ENCODE measurements at places on chromosomes 6 and 20.

DNA sequence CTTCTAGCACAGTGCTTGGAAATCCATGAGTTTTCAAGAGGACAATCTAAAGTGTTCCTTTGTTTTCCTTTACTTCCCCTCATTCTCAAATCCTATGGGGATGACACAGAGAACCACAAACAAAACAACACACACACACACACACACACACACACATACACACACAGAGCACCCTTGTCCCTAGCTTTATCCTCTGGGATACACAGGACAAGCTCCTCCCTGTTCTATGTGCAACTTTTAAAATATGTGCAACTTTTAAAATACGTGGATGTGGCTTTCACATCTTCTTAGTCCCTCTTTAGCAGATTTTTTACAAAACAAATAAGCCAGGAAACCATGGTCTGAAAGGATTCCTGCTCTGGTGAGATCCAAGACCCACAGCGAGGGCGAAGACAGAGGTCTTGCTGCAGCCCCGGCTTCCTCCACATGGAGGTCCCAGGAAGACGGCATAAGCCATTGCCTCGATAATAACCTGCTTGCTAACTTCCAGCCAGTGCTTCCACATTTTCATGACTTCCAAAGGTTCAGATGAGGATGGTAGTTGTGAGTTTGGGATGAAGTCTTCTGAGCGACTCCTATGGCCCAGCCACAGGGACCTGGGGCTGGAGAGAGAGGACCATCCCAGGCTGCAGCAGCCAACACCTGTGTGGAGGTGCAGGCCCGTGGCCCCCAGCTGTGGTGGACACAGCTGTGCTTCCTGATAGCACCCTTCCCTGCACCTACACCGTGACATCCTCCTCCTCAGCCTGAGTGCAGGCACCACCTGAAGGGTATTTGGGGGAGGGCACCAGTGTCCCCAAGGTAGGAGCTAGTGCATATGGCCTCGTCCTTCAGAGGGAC, 62.8 kb upstream of the CD93 start:
- DNase-seq: no peak

- DNase-seq: no peak
Measured at GRCh38 chr6:16491666-16492313, 253.4 kb downstream of the GMPR start.

GRCh38 chr6:163133691-163134090, 280.8 kb upstream of the QKI start:
- DNase-seq: no peak

- peak; percentile 37 for DNase-seq
Measured at GRCh38 chr20:51624157-51624731, 81.7 kb upstream of the NFATC2 start.

- no peak for DNase-seq
Measured at GRCh38 chr20:64241061-64241460, 14.5 kb upstream of the PCMTD2 start.

- DNase-seq: no peak
Measured at GRCh38 chr6:15148356-15148946, 97.4 kb upstream of the JARID2 start.

GRCh38 chr20:23197836-23198235, 111.7 kb upstream of the CD93 start:
- no peak for DNase-seq

DNA sequence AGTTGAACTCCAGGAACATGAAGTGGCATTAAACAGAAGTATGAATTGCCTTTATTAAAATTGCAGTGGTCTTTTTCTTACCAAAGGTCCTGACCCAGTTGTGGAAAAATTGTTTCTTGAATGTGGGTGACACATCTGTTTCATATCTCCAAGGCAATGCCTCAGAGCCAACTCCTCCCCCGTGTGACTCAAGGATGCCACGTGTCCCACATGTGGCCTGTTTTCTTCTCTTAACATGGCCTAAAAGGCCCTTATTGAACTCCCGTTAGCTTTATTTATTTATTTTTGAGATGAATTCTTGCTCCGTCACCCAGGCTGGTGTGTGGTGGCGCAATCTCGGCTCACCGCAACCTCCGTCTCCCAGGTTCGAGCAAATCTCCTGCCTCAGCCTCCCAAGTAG, 128.4 kb upstream of the ESR1 start:
- DNase-seq: no peak

DNA sequence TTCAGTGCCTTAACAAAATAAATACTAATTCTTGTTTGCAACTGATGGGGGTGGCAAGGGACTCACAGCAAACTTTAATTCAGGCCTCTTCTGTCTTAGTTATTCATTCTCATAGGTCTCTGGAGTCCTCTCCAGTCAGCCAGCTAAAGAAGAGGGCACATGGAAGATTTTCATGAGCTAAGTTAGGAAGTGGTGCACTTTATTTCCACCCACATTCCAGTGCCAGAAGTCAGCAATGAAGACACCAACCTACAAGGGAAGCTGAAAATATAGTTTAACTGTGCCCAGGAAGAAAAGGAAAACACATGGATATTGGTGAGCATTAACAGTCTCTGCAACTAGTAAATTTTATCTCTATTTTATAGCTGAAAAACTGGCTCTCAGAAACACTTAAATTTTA, 16.7 kb upstream of the IRAK1BP1 start:
- DNase-seq: no peak

GRCh38 chr20:58629215-58629580, 21.9 kb upstream of the STX16 start:
- DNase-seq: no peak

DNA sequence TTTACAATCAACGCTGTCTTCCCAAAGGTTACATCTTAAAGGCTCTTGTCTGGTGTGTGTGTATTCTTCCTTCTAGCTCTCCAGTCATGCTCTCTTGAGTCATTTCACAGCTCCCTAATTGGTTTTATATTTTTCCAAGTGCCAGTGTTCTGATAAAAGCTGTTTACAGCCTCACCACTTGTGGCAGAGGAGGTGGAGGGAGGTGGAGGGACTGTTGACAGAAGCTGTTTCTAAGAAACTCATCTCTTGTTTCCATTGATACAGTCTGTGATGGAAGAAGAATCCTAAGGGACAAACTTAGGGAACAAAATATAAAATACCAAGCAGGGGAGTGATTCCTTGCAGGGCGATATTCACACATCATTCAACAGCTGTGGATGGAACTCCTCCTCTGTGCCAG, 64.0 kb downstream of the QRSL1 start:
- no peak for DNase-seq

DNA sequence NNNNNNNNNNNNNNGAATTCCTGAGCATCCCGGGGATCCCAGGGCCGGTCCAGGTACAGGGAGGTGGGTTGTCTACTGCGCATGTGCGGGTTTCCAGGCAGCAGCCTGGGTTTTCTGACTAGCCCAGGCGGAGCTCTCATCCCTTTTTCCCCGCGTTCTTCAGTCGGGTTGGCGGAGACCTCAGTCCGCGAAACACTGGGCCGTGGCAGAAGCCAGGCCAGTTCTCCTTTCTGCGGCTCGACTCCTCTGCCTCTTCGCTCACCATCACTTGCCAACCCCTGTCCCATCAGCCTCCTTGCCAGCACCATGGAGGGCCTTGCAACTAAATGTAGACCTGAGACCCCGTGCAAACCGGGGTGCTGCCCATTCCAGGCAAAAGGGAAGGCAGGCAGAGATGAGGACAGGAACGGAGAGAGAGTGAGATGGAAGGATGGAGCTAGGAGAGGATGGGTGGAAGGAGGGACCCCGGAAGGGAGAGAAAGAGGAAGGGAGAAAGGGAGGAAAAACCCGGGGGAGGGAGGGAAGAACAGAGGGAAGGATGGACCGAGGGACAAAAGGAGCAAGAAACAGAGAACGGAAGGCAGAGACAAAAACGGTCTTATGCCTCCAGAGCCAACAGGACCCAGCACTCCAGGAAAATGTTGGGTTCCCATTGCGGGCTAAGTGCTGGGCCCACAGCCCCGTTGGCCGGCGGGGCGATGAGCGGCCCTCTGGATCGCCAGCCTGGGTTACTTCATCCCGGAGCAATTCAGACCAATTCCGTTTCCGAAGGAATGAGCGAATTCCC, 445.4 kb upstream of the DEFB115 start:
- no peak for DNase-seq

DNA sequence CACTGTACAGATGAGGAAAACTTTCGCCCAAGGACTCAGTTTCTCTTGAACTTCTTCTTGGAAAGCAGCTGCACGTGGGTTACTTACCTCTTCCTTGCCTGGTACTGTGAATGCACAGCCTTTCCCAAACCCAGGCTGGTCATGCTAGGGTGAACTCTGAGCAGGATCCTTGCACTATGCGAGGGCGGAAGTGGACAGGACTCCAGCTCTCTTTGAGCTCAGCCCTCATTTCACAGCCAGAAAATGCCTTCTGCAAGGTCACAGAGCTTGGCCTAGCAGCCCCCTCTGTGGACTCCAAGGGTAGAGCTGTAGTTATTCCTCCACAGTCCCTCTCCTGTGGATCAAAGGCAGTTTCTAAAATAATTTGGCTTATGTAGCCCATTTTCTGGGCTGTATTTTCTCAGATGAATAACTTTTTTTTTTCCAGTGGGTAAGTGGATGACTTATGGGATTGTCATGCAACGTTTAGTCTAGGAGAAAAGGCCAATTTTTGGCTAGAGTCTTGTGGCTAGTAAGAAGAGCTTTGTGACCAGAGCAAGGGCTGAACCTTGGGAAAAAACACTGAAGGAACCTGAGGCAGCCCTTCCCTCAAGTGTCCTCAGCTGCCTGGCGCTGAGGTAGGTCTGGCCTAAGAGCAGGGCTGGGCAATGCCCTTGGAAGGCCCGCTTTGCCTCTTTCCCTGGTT, 172.7 kb downstream of the SCP2D1 start:
- no peak for DNase-seq

DNA sequence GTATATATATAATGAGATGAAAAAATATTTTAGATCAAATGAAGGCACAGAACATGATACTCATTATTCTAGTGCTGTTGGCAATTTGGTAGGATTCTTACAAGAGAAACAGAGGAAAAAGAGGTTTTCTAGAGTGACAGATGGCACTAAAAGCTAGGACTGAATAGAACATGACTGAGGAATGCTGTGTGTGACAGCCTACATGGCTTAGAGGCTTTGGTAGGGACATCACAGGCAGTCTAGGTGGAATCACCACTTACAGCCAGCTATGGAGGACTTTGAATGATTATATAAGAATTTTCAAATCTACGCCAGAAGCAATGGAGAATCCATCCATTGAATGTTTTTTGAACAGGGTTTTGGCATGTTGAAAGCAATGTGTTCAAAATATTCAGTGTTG, 52.8 kb downstream of the TPD52L1 start:
- no peak for DNase-seq

- no peak for DNase-seq
Measured at GRCh38 chr6:134748484-134748883, 201.4 kb downstream of the ALDH8A1 start.

DNA sequence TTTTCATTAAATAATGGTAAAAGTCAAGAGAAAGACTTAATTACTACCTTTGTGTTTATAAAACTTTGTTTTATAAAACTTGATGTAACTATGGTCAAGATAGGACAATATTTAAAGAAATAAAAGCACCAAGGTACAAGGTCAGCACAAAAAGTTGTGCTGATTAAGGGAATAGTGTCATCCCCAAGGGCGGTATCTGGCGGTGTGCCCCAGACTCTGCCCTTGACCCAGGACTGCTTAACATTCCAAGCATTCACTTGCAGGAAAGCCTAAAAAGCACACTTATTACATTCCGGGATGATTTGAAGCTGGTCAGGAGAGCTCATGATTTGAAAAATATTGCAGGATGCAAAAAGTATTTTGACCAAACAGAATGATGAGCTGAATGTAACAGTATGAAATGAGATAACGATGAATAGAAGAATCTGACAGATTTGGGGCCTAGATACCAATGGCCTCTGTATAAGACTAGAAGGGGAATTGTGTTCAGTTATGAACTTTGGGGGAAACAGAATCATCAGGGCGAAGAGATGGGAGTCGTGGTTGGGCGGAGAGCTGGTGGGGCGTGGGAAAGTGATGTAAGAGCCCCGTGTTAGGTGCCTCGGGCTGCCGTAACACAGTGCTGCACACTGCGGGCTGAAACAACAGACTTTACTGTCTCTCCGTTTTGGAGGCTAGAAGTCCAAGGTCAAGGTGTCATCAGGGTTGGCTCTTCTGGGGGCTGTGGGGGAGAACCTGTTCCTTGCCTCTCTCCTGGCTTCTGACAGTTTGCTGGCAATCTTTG, 77.2 kb downstream of the CDC5L start:
- no peak for DNase-seq

GRCh38 chr6:137829641-137830083, 37.4 kb upstream of the TNFAIP3 start:
- no peak for DNase-seq

- peak; percentile 32 for DNase-seq
Measured at GRCh38 chr20:3889489-3890397, 556 bp downstream of the PANK2 start.

GRCh38 chr6:106894978-106895702, 79.4 kb downstream of the CD24 start:
- no peak for DNase-seq

DNA sequence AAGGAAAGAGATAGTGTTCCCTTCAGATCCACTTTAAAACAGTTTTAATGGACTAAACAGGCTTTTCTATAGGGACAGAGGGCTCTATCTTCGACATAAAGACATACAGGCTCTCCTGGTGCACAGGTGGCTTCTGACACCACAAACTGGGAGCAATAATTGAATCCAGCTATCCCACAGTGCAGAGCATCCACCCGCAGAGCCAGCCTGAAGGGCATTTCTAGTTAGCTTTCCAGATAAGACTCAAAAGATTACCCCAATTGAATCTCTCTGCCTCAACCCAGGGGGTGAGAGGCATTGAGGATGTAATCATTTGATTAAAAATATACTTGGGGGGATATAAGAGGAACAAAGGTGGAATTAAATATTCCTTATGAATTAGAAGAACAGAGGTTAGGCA, 64.8 kb upstream of the BEND3 start:
- DNase-seq: no peak

DNA sequence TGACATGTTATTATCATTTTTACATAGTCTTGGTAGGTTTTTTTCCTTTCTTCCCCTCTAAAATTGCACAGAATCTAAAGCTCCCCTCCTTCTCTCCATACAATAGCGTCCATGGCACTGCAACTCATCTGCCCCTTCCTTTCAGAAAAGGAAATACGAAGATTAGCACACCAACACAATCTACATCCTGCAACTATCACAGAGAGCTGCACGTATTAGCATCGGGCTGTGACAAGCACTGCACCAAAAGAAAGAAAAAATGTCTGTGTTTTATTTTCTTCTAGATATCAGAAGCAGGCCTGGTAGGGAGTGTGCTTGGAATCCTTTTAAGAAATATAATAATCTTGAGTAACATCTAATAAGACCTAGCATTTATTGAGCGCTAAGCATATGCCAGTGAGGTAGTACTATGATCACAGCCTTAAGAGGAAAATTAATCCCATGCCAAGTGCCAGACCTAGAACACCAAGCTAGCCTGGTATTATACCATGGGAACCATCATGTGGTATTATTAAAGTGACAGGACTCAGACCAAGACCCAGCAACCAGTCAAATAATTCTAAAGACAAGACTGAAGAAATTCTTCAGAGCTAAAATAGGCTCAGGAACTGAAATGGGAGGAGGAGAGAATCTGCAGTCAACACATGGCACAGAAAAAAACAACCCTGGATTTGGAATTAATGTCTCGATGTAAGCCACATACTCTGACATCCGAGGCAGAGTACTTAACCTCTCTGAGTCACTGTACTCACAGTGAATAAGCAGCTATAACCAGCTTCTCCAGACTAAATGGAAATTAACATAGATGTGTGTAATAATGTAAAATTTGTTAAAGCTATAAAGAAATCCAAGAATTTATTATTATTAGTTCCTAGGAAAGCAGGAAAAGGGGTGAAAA, 124.3 kb downstream of the IPCEF1 start:
- DNase-seq: no peak
